ENCODE measurements at places on chromosomes 4 and X.

DNA sequence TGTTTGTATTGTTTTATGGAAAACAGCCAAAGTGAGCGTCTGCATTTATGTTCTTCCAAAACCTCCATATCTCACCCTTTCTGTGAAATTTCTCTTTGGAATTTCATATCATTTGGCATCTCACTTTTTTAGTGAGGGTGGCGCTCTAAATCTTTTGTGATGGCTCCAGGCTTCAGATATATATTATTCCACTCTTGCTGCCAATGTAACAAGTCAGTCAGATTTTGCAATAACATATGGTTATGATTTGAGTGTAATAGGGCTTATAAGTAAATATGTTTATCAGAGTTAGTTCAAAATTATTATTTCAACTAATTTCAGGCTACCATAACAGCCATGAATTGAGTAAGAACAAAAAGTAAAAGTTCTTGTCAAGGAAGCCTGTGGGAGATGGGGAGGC, 314.7 kb downstream of the PDGFC start:
- no peak for DNase-seq

DNA sequence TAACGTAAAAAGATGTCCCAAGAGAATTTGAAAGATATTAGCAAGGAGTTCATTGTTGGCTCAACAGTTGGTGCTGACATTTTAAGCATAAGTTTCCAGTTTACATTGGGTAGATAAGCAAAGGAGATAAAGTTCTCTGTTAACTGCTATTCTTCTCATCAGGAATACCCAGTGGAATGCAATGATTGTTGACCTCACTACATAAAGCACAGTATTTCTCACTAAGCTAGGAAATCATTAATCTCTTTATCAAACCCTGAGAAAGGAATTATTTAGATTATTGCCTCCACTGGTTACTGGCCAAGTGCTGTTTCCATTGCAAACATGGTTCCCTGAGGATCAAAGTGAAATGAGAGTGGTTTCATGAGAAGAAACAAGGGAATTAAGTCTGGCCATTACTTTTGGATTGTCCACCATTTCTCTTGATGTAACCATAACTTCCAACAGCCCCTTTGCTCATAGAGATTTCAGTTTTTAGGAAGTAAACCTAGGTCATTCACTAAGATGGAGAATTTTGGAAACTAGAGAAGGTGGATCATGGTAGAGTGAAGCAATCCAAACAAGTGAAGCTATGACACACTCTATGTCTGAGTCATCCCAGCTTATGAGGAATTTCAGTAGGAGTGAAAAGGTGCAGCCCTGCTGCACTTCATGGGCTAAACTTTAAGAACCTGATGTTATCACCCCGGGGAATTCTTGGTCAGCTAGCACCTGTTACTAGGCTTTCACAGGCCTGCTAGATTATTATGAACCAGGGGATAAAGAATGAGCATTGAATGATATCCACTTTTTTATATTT, 163.4 kb downstream of the AREG start:
- no peak for DNase-seq

- no peak for DNase-seq
These were observed 222.6 kb upstream of the INTU start for GRCh38 chr4:127410201-127410600.

GRCh38 chrX:149372866-149373265, 132.2 kb downstream of the IDS start:
- no peak for DNase-seq

DNA sequence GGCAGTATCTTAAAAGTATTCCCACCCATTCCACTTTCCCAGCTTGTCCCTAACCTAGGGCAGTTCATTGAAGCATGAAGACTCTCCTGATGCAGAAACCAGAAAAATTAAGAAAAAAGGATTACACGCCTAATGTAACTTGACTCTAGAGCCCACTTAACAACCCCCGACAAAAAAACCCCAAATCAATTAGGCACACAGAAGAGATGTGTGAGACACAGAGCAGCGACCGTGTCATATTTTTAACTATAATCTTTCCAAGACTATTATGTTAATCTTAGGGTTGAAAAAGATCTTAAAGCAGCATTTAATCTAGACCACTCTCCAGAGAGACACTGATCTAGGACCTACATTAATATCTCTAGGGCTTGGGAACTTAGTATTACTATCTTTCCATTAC, 1.3 kb downstream of the YTHDC1 start:
- no peak for DNase-seq

- no peak for DNase-seq
These were observed 1.0 kb upstream of the TMEM131L start for GRCh38 chr4:153465140-153465539.

GRCh38 chrX:37779857-37780256, at the start of gene CYBB:
Gene CYBB, plus strand, starts transcription at chrX:37780059. Its CDS starts 19 bp downstream, at chrX:37780078.
- no peak for DNase-seq

DNA sequence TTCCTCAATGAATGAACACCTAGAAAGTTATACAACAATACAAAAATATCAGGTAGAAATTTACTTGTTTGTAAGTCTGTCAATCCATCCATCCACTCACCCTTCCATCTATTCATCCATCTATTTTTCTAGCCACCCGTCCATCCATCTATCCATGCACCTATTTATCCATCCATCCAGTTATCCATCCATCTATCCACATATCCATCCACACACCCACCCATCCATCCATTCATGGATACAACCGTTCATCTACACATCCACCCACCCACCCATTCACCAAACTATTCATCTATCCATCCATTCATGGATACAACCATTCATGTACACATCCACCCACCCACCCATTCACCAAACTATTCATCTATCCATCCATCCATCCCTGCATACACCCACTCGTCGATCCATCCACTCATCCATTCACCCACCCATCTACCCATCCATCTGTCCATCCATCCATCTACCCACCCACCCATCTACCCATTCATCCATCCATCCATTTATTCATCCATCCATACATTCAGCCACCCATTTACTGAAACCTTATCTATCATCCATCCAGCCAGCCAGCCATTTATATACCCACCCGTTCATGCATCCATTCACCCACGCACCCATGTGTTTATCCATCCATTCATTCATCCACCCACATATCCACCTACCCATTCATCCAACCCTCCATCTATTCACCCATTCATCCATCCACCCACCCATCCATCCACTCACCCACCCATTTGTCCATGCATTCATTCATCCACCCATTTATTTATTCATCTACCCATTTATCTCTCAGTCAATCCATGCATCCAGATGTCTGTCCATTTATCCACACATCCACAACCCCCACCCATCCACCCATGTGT, 10.4 kb upstream of the CD99 start:
- DNase-seq = no peak
